ENCODE measurements at places on chromosomes 13 and 19.
A peak's percentile ranks its signal among the peaks of the same experiment; 100 is the strongest.

DNA sequence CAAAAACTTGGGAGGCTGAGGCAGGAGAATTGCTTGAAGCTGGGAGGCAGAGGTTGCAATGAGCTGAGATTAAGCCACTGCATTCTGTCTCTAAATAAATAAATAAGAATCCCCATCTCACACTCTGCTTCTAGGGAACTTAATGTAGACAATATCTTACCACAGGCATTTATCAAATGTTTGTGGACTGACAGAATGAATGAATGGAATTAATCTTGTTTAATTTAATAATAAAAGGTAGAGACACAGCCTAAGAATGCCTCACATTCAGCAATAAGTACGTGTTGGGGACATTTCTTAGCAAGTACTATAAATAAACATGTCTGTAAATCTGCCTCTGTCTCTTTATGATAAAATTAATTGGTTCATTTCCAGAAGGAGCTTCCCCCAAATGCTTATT is 36.2 kb upstream of the RBM26 start:
- DNase-seq: no peak

DNA sequence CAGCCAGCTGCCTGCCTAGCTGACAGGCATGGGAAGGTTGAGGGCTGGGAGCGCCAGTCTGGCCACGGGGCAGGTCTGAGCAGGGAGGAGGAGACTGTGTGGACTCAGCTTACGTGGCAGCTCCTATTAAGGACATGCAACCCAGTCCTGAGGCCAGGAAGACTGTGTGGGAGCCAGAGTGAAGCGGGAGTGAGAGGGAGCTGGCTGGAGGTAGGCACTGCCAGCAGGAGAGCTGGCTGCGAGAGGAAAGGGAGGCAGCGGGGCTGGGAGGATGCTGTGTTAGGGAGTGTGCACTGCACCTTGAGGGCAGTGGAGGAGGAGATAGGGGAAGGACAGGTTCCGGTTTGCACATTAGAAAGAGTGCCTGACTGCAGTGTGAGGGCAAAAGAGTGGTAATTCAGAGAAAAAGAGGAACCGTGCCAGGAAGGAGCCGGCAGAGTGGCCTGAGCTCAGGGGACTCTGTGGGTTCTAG is 99.2 kb downstream of the SLC7A1 start:
- no peak for DNase-seq

GRCh38 chr19:32372726-32373517 is 27.5 kb downstream of the ZNF507 start:
- peak; percentile 22 for DNase-seq

GRCh38 chr19:11534948-11535347 is 3.7 kb upstream of the CNN1 start:
- no peak for DNase-seq

DNA sequence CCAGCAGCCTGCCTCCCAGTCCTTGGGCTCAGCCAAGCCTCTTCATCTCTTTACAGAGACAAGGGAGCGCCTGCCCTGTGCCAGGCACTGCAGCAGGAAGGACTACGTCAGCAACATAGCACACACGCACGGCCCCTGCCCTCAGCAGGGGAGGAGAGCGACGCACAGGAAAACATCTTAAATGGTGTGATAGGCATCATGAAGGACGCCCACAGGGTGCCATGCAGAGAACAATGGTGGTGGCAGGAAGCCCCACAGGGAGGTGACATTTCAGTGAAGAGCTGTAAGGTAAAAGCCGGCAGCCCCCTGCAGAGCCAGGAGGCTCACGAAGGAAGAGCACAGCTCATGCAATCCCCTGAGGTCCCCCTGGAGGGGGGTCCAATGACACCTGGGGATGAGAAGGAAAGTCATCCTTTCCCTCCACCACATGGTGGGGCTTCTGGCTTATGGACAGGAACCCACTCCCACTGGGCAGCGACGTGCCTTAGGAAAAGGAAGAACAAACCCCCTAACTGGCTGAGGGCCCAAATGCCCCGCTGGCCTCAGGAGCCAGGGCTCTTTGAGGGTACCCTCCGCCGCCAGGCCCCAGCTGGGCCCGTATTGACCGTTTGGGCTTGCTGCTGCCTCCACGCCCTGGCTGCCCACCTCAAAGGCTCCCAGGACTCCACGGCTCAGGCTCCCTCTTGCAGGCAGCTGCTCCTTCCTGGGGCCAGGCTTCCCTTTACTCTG is 37.3 kb upstream of the C13orf42 start:
- no peak for DNase-seq

- DNase-seq: no peak
Observed at GRCh38 chr19:30492586-30493270, 120.5 kb downstream of the ZNF536 start.

GRCh38 chr19:41706741-41707501 is 1.5 kb upstream of the CEACAM5 start:
- DNase-seq: peak; percentile 78

DNA sequence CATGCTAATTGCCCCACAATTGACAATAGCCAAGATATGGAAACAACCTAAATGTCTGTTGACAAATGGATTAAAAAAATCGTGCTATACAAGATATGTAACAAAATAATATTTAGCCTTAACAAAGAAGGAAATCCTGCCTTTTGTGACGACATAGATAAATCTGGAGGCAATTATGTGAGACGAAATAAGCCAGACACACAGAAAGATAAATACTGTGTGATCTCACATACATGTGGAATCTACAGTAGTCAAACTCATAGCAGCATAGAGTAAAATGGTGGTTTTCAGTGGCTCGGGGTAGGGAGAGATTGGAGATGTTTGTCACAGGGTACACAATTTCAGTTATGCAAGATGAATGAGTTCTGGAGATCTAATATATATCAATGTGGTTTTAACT is 895.8 kb downstream of the SLITRK6 start:
- no peak for DNase-seq

DNA sequence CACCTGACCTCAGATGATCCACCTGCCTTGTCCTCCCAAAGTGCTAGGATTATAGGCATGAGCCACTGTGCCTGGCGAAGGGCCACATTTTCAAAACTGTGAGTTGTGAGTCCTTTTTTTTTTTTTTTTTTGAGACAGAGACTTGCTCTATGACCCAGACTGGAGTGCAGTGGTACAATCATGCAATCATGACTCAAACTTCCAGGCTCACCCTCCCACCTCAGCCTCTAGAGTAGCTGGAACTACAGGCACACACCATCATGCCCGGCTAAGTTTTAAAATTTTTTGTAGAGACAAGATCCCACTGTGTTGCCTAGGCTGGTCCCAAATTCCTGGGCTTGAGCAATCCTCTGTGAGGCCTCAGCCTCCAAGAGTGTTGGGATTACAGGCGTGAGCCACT is 3.8 kb upstream of the MYPOP start:
- peak; percentile 66 for DNase-seq

DNA sequence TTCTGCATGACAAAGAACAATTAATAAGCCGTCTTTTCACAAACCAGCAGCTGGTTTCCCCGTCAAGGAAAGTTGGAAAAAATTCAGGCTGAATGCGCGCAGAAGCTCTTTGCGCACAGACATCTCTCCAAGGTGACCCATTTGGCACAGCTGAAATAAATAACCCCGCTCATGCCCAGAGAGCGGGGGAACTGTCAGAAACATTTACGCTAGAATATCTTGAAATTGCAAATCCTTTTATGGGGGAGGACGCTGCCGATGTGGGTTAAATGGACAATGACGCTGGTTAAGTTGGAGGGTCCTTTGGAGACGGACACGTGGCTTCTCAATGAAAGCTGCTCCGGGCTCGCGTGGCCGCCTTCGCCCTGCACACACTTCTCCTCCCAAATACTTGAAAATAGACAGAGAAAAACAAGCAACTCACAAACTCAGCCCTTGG is 30.6 kb downstream of the GSX1 start:
- DNase-seq: no peak

GRCh38 chr19:6235031-6235951 is 44.5 kb downstream of the MLLT1 start:
- no peak for DNase-seq

DNA sequence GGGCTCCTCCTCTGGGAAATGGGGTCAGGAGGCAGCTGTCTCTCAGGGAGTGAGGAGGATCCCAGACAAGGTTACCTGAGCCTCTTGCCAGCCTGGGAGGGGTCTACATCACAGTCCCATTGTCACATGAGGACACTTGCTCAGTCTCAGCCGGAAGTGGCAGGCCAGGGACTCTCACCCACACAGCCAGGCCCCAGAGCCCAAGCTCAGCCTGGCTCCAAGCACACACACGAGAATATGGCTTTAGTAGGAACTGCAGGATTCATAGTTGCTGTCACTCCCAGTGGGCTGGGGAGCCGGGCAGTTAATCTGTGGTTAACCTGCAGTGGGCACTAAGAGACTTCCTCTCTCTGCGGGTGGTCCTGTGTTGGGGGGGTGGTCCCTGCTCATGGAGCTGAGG is 15.8 kb upstream of the RELB start:
- DNase-seq: no peak

- peak; percentile 85 for DNase-seq
Observed at GRCh38 chr19:289651-290371, 1.4 kb downstream of the PLPP2 start.

- DNase-seq: no peak
Observed at GRCh38 chr13:114025714-114026431, 52.0 kb upstream of the C13orf46 start.

DNA sequence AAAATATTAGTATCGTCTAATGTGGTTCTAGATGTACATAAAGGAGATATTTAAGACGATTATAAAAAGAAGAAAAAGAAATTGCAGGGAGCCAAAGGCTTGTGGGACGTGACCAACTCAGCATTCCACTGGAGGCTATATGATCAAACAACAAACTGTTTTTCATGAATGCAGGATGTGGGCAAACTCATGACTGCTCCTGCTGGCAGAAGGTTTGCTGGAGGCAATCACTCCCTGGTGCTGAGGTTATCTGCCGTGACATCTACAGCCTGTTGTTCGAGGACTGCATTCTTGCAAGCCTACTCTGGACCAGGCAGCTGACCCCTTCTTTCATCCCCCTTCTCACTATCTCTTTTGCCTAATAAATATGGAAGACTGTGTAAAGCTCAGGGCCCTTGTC is 518.1 kb downstream of the UQCRFS1 start:
- no peak for DNase-seq

DNA sequence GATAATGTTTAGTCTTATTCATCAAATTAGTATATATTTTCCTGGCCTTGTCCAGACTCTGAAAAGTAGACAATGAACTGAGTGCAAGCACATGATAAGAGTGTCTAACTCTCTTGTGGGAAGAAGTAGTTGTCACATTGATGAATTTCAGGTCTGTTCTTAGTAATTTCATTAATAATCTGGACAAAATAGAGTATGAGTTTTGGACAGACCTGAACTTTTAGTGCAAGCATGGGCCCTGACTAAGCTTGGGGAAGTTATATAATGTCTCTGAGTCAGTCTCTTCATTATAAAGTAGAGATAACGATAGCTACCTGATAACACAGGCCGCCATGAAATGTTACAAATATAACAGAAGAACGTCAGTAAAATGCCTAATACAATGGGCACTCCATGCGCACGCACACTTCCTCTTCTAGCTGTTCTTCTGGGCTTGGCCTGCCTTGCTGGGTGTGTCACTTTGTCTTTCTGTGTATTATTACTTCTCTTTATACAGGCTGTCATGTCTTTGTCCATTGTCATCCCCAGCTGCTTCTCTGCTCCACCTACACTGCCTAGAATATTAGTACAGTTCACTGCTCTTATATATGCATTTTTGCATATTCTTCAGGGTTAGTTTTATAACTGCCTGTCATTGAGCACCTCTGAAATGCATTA is 129.1 kb upstream of the HTR2A start:
- DNase-seq: no peak

- DNase-seq: no peak
Observed at GRCh38 chr13:78035500-78035899, 116.9 kb upstream of the EDNRB start.

- peak; percentile 63 for DNase-seq
Observed at GRCh38 chr19:1105008-1105872, 1.4 kb downstream of the GPX4 start.

- peak; percentile 43 for DNase-seq
Observed at GRCh38 chr19:10852098-10852800, 4.0 kb downstream of the C19orf38 start.

GRCh38 chr13:42883142-42883541 is 101.8 kb downstream of the FAM216B start:
- no peak for DNase-seq

GRCh38 chr19:18452386-18452785 is 14.5 kb upstream of the ISYNA1 start:
- DNase-seq: no peak

GRCh38 chr13:44399074-44399473 is 25.4 kb downstream of the SERP2 start:
- DNase-seq: no peak

- DNase-seq: peak; percentile 80
Observed at GRCh38 chr19:49019242-49019932, 2.5 kb upstream of the LHB start.

- DNase-seq: no peak
Observed at GRCh38 chr13:38394777-38395496, 45.3 kb downstream of the UFM1 start.

DNA sequence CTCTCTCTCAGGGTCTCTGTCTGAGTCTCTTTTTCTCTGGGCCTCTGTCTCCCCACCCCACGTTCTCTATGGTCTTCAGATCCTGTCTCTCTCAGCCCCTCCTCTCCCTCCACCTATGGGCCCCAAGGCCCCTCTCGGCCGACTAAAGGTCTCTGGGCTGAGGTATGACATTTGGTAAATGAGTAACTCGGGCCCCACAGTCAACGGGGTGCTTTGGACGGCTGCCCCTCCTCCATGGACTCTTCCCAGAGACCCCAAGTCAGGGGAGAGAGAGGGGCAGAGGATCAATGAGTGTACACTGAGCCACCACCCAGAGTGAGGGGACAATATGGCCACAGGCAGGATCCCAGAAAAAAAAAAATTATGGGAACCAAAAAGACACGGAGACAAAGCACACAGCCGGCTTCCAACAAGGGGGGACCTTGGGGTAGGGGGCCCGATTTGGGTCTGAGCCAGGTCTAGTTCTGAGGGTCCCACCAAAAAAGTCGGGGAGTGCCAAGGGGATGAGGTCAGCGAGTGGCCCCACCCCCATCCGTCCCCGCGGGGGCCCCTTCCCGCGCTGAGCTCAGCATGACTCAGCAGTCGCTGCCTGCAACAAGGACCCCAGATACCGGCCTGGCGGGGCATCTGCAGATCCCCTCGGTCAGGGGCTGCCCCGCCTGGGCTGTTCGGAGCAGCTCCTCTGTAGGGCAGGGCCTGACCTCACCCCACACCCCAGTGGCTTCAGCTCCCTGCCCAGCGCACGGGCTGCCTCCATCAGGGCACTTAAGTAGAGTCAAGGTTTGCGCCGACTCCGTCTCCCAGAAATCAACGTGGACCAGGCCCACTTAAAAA is 1.5 kb upstream of the FTL start:
- DNase-seq: peak; percentile 91

- peak; percentile 25 for DNase-seq
Observed at GRCh38 chr13:93603043-93603442, 376.4 kb downstream of the GPC6 start.

GRCh38 chr13:29999492-30000369 is 149.3 kb upstream of the UBL3 start:
- DNase-seq: no peak

DNA sequence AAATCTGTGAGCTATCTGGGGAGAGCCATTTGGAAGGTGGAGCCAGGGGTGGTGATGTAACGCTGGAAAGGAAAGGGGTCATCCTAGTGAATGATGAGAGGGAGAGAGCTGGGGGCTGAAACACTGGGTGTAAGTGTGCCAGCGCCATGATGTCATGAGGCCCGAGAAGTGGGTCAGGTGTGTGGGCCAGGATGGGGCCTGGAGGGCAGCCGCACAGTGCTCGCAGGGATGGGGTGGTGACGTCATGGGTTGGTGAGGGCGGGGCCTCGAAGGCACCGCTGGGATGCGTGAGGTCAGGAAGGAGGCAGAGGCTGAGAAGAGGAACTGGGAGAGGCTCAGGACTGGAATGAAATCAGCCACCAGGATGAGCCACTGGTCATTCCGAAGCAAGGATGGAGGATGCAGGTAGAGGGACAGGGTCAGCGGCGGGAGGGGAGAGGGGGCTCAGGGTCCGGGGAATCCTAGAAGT is 4.4 kb downstream of the CCDC61 start:
- no peak for DNase-seq

Measured in RKO (cell line).